GM23338 (cell line): ENCODE measurements at places on chromosomes 3 and 15.

DNA sequence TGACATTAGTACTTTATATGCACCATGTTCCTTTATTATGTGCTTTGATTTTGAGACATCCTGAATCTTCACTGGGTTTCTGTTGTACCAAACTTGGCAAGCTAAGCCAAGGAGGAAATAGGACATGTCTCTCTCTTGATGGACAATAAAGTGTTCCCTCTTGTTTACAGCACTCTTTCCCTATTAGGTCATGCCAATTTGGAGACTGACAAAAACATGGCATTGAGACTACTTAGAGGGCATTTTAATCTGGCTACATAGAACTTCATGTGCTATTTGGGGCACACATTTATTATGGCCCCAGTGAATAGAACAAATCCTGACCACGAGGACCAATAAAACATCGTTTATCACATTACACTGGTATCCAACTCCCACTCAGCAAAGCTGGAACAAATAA lies 85.3 kb upstream of the TNFSF10 start:
- DNase-seq = no peak

GRCh38 chr3:54427941-54428871 lies 305.9 kb downstream of the CACNA2D3 start:
- DNase-seq = peak; percentile 82

- no peak for DNase-seq
Observed at GRCh38 chr3:98776140-98776493, 13.0 kb downstream of the ST3GAL6 start.

DNA sequence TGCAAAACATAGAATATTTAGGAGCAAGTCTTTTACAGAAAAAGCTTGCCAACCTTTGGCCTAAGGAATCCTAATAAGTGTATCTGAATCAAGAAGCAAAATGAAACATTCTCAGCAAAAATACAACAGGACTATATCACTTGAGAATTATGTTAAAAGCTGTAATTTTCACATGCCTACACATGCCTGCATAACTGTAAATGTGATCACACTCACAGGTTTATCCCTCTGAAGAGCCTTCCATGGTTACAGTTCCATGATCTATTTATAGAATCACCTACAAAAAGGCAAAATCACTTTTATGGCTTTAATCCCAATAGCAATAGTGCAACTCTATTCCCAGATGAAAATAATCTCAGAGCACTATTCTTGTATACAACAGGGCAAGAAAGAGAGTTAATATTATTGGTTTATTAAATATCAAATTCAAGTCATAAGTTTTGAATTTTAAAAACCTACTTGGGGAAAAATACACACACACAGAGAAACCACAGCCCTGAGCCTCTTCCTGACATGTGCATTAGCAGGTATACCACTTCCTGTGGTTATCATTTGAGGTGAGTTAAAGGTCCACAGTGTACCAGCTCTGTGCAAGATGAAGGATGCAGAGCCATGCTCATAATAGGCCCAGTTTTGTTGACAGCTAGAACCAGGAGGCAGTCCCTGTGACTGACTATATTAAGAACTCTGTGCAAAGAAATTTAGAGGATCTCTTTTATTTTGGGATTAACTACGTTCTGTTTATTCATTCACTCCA lies 252.5 kb upstream of the TGFBR2 start:
- DNase-seq = no peak

GRCh38 chr3:15404767-15405166 lies 22.6 kb downstream of the METTL6 start:
- DNase-seq = no peak
